Activated CD8-positive, alpha-beta memory T cell treated with anti-CD3 and anti-CD28 coated beads for 1 hour (primary cell): ENCODE measurements at places on chromosomes 4 and X.

GRCh38 chrX:42943051-42943974 lies 165.3 kb upstream of the PPP1R2C start:
- no peak for DNase-seq

- no peak for DNase-seq
Observed at GRCh38 chrX:42976746-42977366, 198.9 kb upstream of the PPP1R2C start.

DNA sequence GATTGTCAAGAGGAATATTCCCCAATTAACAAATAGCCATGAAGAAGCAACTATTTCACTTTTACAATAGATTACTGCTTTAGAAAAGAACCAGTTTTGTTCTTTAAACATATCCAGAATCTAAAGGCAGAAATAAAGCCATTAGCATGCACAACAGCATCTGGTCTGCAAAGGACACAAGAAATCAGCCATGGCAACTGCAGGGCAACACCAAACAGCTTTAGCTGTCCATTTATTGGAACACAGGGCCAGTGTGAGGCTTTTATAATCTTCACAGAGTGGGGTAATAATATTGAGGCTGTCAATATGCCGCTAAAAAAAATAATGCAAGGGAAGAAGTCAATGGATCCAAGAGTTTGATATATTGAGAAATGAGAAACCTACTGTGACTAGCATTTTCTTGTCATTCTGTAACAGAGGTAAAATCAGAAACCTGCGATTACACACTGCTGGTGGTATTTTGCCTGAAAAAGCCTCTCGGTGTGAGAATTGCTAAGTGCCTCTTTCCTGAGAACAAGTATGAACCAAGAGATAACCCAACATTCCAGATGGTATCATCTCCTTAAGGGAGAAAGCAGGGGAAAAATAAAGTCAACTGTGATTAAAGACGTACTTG lies 2.7 kb upstream of the BANK1 start:
- no peak for DNase-seq

- DNase-seq: no peak
Observed at GRCh38 chr4:113285501-113285900, 236.0 kb downstream of the ANK2 start.

DNA sequence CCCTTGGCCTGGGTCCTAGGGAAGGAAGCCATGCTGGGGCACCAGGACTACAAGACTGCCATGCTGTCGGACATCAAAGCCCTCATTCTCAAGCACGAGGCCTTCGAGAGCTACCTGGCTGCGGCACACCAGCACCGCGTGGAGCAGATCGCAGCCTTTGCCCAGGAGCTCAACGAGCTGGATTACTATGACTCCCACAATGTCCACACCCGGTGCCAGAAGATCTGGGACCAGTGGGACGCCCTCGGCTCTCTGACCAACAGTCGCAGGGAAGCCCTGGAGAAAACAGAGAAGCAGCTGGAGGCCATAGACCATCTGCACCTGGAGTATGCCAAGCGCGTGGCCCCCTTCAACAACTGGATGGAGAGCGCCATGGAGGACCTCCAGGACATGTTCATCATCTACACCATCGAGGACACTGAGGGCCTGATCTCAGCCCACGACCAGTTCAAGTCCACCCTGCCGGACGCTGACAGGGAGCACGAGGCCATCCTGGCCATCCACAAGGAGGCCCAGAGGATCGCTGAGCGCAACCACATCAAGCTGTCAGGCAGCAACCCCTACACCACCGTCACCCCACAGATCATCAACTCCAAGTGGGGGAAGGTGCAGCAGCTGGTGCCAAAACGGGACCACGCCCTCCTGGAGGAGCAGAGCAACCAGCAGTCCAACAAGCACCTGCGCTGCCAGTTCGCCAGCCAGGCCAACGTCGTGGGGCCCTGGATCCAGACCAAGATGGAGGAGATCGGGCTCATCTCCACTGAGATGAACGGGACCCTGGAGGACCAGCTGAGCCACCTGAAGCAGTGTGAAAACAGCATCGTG lies 487.0 kb downstream of the TRAM1L1 start:
- DNase-seq: no peak
